Effector memory CD8-positive, alpha-beta T cell (primary cell): ENCODE measurements at places on chromosomes 11 and 22.

- no peak for DNase-seq
These were observed 32.4 kb downstream of the SLN start for GRCh38 chr11:107679255-107680024.

DNA sequence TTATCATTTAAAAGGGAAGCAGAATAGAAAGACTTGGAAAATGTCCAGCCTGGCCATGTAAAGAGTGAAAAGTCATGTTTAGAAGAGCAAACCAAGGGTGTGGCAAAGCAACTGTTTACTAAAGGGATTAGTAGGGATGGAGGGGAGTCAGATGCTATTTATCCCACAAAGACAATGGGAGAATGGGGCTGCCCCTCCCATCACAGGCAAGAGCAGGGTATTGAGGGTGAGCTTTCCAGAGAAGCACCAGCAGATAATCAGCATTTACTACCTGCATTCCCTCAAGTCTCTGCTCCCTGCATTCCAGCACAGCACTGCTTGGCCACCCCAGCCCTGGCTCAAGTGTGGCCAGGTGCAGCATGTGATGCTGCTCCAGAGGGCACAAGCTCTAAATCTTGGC is 18.5 kb upstream of the QSER1 start:
- DNase-seq = no peak

DNA sequence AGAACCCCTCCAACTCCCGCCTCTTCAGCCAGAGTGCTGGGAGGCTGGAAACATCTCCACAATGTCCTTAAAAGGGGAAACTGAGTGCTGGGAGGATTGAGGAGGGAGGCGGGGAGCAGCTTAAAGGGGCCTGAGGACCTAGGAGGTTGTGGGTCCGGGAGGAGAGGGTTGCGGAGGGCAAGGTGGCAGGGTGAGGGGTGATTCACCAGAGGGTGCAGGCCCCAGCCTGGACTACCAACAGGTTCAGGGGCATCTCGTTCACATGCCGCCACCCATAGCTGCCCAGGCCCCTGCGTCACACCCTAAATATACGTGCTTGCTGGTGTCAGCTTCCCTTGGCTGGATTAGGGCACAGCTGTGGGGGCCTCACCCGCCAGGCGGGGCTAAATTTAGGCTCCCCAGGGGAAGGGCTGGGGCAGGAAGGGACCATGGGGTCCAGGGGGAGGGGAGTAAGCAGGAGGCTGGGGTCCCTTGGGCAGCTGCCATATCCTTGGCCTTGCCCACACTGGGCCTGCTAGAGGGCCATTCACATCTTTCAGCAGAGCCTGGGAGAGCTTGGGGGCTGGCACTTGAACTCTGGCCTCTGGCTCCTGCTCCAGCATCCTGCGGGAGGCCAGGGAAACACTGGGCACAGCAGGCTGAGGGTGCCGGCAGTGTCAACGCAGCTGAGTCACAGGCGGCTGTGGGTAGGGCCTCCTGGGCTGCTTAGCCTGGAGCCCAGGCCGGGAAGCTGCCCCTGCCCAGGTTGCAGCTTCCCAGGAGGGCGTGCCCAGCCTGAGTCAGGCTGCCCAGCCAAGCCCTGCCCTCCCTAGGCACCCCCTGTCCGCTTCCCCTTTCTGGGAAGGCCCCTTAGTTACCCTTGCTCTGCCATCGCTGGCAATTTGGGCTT is 1.3 kb downstream of the EHBP1L1 start:
- no peak for DNase-seq

DNA sequence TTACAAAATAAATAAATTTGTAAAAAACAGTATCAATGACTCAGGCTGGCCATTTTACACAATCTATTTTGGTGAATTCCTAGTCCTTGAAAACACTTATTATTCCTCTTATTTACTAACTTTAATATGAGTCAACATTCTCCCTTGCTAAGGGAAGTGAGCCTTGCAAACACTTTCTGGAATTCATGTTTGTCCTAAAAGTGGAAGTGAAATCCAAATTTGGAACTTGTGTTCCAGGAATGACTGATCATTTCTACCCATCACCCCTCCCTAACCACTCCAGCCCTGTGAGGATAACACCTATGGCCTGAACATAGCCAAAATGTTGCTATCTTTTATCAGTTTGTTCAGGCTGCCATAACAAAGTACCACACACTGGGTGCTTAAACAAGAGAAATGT is 83.1 kb downstream of the OR5AK2 start:
- DNase-seq = no peak

DNA sequence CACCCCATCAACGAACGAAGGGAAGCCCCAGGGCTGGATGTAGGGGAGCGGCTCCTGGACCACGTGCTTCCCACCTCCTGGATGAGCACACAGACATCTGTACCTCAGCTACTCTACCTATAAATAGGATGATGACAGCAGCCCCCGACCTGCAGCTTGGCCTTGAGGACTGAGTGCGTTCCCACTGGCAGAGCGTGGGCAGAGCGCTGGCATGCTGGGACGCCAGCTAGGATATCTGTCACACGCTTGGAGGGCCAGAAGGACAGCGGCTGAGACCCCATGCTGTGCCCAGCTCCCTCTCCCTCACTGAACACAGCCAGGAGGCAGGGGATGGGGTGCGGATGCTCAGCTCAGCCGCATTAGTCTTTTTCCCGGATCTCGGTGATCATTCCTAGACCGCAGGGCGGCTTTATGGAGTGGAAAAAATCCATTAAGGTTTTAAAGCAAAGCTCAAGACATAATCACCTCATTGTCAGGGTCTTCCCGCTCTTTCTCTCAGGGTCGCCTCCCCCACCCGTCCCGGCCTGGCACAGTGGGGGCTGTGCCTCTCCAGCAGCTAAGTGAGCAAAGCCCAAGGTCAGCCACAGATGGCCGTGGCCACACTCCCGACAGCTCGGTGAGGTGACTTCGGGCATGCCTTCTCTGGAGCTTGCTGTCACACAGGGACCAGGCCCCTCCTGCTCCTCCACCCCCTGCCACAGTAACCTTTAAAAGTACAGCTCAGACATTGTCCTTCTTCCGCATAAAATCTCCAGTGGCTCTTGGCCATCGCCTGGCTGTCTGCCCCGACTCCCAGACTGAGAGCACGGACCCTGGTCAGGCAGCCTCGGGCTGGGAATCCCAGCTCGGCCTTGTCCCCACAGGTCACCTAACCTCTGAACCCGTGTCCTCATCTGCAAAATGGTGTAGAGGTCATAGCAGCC is 69.6 kb upstream of the SHISAL1 start:
- no peak for DNase-seq

DNA sequence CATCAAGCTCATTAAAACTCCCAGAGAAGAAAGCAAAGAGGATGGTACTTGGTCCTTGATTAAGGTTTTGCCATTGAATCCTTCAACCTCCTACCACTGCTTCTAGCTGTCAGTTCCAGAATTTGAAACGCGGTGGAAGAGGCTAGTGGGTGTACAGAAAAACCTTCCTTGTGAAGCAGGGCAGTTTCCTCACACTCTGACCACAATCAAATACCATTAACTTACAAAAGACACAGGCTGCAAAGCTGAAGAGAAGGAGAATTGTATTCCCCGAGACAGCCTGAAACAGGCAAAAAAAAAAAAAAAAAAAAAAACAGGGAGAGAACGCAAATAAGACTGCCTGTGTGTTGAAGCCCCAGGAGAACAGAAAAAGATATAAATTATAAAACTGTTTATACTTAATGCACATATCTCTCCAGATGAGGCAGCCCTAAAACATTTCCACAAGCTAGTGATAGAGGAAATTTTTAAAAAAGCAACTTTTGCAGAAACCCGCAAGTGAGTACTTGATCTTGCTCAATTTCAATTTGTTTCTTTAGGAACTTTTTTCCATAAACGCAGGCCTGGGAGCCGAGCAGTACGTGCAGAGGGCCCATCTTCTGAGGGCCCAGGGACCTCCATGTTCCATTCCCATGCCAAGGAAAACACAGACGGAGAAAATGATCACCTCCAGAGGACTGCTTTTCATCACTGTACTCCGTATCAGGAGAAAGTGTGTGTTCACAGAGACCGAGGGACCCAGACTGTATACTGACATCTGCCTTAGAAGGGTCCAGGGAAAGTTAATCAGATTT is 218.7 kb upstream of the BLID start:
- no peak for DNase-seq

DNA sequence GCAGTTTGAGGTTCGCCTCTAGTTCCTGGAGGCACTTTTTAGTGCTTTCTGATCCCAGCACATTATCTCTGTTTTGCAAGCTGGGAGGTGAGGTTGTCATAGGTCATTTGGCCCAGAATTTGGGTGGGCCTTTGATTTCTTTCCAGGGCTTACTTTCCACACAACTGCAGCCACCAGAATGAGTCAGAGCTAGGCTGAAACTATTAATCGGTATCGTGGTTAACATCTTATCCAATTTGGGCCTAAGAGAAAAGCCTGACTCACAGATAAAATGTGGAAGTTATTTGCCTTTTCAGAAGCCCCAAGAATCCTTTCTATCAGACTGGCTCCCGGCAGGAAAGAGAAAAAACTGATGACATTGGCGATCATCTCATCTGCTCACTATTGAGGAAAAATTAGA is 166.4 kb downstream of the KIRREL3 start:
- DNase-seq = no peak

DNA sequence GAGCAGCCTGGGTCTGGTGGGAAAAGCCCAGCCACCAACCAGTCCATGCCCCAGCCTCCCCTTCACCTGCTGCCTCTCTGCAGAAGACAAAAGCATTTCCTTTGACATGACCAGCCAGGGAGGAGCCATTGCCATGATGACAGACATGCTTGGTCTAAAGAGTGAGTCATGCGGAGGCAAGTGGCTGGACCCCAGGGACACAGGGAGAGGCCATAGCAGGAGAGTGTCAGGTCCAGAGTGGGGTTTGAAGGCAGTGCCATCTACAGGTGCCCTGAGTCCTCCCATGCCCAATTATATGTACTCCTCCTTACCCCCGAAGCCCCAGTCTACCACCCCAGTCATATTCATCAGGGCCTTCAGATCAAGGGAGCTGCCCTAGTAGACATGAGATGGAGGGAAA is 67.4 kb downstream of the SCN3B start:
- DNase-seq = no peak

DNA sequence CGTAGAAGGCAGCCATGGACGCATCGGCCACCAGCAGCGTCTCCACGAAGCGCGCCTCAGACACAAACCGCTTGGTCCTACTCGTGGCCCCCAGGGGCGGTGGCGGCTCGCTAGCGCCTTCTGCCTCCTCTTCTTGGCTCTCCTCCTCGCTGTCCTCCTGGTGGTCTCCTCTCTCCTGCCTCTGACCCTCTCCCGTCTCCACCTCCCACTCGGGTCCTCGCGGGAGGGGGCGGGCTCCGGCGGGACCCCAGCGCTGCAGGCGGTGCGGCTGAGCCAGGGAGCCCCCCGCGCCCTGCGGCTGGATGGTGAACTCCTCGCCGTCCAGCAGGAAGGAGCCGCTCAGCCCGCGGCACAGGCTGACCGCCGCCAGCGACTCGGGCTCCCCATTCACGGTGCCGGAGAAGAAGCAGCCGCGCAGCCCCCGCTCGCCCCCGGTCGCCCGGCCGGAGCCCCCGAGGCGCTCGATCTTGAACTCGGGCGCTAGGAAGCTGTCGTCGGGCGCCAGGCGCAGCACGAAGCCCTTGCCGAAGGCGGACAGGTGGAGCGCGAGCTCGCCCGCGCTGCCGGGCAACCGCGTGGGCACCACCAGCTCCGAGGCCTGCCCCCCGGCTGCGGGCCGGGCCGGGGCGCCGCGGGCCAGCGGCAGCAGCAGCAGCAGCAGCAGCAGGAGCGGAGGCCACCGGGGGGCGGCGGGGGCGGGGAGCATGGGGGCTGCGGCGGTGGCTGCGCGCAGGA is 661 bp downstream of the ADAMTS8 start:
- no peak for DNase-seq

- peak; percentile 90 for DNase-seq
These were observed 27.6 kb downstream of the CD5 start for GRCh38 chr11:61129639-61130523.

DNA sequence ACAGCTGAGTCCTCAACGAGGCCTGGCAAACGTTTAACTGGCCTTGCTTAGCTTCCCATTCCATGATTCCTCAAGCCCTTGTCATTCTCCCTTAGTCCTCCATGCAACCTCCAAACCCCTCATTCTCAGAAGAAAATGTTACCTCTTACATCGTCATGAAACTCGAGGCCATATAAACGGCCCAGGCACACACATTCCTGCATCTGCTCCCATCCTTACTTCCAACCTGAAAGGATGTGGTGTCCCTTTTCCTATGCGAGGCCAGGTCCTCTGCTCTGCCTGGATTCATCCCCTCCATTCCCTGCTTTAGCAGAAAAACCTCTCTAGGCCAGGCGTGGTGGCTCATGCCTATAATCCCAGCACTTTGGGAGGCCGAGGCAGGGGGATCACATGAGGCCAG is 9.0 kb downstream of the MPZL3 start:
- no peak for DNase-seq

DNA sequence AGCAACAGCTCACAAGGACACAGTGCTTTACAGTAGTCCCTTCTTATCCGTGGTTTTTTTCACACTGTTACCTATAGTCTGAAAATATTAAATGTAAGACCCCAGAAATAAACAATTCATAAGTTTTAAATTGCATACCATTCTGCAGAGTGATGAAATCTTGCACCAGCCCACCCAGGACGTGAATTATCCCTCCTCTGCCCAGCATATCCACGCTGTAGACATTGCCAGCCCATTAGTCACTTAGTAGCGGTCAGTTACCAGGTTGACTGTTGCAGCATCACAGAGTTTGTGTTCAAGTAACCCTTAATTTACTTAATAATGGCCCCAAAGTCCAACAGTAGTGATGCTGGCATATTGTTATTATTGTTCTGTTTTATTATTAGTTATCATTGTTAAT is 3.6 kb downstream of the CLTCL1 start:
- DNase-seq = no peak

DNA sequence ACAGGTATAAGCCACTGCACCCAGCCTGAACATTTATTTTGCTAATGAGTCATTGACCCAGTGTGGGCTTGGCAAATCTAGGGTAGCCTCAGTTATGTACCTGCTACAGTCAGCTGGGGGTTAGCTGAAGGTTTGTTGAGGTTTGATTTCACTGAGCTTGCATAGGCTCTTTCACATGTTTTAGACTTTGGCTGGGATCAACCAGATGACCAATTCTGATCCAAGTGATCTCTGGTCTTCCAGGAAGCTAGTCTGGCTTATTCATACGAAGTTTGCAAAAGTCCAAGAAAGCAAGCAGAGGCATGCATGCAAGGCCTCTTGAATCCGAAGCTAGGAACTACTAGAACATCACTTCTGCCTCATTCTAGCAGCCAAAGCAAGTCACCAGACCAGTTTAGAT is 21.0 kb downstream of the SERPING1 start:
- DNase-seq = no peak

DNA sequence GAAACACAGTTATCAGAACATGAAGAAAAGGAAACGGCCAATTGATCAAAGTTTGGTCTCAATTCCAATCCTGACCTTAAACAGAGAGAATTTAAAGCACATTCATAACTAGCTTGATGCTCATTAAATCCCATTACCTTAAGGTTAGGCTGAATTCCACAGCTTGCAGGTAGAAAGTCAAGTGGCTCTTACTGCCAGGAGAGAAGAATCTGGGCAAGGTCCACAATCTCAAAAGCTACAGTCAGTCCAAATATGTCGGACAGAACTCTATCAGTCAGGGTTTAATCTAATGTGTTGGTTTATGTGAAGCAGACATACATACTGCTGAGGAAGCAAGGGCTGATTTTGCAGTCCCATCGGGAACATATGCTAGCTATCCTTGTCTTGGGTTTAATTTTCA is 348.8 kb downstream of the SOX6 start:
- DNase-seq = no peak
